ENCODE measurements at places on chromosomes 3 and 15.

DNA sequence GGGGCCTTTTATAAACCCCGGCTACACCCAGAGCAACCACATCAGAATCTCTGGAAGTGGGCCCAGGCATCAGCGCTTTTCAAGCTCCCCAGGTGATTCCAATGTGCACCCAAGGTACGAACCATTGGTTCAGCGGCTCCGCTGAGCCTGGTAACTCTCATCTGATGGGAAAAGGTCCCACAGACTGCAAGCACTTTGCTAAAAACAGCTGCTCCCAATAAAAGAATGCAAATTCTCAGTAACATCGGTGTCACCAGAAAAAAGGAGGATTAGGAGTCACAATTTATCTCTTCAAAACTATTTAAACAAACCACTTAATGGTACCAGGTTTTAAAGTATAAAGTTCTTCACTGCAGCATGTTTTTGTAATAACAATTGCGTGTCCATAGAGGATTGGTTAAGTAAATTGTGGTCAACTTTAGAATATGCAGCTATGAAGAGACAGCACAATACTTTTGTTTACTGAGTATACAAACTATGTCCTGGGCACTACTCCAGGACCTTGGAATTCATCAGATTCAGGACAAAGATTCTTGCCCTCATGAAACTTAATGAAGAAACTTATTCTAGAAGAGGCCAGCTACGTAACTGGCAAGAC lies 660.7 kb upstream of the ADAMTS9 start:
- no peak for DNase-seq

DNA sequence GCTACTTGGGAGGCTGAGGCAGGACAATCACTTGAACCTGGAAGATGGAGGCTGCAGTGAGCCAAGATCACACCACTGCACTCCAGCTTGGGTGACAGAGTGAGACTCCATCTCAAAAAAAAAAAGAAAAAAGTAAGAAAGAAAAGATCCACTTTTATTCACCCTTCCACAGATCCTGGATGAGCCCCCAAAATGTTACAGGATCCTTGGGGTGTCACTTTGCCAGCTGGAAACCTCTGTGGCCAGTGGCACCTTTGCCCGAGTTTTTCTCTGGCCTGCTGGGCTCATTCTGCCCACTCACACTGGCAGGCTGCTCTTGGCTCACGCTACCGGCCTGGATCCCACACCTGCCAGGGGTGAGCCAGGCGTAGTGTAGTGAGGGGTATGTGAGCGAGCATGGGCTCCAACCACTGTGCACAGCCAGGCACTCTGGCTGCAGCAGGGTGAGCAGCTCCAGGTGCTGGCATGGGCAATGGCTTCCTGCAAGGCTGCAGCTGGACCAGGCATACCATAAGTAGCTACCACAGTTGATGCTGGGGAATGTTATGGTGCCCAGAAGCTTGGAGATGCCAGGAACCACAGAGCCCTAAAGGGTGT lies 57.8 kb upstream of the C15orf39 start:
- no peak for DNase-seq

DNA sequence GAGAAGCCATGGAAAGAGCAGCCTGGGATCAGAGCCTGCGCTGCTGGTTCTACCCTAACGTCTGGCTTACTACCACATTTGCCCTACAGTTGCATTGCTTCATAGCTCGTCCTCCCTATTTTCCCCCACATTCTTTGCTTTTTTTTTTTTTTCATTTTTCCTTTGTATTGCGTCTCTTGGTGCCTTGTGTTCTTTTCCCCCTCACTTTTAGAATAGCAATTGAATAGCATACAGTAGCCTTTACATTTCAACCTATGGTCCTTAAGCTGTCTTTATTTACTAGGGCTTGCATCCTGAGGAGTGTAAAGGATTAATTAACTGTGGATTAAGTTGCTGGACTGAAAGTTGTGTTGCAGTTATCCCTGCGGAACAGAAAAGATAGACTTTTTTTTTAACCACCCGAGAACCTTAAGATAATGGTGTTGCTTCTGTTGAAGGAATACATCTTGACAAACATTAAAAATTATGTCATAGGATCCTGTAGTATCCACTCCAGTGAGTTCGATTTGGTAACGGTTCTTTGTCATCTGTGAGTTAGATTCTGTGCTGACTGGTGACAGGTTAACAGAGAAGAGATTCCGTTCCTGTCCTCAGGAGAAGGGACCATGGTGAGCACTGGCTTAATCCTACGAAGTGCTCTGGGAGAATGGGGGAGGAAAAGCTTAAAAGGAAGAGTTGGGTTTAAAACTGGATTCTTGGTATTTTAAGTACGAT lies 417.4 kb upstream of the NAALADL2 start:
- no peak for DNase-seq

- no peak for DNase-seq
Measured at GRCh38 chr3:162641907-162642306, 1145.3 kb downstream of the OTOL1 start.

GRCh38 chr3:101381809-101382208 lies 61.4 kb upstream of the IMPG2 start:
- DNase-seq = no peak

- DNase-seq = peak; percentile 41
Measured at GRCh38 chr15:67833710-67834511, 5.9 kb downstream of the RNU6-1 start.

GRCh38 chr3:67227030-67227429 lies 228.9 kb downstream of the KBTBD8 start:
- no peak for DNase-seq

DNA sequence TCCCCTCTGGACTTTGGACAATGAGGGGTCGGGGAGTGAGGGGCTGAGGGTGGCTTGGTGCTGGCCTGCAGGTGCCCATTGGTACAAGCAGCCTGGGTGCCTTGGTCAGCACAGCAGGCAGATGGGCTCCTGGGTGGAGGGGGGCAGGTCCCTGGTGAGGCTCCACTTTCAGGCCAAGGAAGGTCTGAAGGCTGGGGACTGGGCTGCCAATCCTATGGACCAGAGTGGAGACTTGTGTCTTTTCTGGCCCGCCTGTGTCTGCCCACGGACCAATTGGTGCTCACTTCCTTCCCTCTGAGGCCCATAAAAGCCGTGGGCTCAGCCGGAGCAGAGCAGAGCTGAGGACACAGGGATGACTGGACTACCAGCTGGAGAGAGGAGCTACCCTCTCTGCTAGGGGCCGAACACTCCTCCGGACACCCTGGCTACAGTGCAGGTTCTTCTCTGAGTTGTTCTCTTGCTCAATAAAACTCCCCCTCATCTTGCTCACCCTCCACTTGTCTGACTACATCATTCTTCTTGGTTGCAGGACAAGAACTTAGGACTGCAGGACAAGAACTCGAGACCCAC lies 31.9 kb upstream of the IREB2 start:
- no peak for DNase-seq

All from naive thymus-derived CD8-positive, alpha-beta T cell (primary cell).